Hypothalamus (tissue), 51 donors: ENCODE measurements at places on chromosomes 2 and 18.

GRCh38 chr2:32825291-32825712 is 121.5 kb upstream of the LTBP1 start:
- peak; percentile 10 for DNase-seq

GRCh38 chr18:23859466-23860336 is 154.9 kb upstream of the TTC39C start:
- DNase-seq, result no peak

DNA sequence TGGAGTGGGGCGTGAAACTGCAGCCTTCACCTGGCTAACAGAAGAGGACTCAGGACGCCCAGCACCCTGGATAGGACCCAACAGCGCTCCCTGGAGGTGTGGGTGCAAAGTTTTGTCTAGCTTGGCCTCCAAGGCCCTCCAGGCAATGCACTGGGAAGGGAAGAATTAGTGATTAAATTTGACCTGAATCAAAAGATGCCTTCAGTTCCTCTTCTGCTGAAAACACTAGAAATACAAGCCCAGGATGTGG is 779 bp upstream of the TRIB2 start:
- peak; percentile 41 for DNase-seq

DNA sequence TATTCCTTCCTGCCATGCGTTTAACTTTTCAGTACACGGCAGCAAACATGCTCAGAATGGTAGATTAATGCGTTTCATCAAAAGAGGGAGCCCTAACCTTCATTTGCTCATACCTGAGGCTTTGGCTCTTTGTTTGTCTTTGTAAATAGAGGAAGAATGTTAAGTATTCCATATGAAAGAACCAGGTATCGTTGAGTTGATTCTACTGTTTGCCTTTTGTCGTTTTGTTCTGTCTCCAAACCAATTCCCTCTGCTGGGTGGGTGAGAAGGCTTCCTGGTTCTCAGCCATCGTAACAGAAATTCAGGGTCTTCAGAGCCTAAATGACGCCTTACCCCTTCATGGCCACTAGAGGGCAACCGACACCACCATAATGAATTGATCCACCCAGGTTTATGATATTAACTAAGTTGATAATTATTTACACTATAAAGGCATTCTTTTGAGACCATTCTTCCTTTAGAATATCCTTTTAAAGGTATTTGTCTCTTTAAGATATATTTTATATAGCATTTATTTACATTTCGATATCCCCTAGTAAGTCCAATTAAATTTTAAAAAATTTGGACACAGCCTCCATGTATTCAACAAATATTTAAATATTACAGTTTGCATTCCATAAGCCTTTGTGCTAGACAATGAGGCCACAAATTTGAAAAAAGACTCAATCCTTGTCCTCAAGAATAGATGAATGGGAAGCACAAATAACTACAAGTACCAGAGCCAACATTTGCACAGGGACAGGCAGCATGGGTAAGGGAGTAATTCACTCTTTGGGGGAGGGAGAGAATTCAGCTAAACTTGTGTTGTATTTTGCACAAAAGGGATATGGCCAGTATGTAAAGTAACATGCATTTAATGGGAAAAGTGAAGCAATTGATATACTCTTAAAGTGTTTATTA is 48.1 kb downstream of the TIMM21 start:
- DNase-seq, result no peak

GRCh38 chr2:206408323-206409320 is 34.7 kb upstream of the ADAM23 start:
- no peak for DNase-seq

DNA sequence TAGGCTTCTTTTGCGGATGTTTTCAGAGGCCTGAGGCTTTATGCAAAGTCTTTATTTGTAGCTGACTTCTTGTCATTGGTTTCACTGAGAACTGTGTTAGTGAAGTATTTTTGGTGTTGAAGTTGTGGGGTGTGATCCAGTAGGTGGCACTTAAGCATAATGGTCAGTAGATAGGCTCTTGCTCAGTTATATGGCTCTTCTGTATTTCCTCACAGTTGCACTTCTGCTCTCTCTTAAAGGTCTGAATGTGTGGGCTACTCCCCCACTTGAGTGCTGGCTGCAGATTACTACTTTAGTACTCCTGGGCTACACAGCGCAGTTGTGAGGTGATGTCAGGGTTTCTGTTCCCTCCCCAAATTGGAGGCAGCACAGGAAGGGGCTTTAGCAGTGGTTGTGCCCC is 133.8 kb upstream of the SCN7A start:
- no peak for DNase-seq

DNA sequence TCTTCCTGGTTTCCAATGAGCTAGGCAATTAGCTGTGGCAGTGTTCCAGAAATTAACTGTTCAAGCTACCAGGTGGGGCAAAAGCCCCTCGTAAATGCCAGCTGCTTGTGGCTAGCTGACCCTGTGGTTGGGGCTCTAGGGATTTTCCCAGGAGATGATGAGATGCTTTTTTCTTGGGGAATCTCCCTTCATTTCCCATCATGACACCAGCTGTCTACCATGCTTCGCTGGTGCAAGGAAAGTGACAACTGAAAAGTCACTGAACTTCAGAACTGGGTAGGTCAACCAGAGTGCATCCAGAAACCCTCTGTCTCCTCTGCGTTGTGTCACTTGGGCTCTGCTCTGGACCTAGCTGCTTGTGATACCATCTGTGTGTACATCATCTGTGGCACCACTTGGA is 386.5 kb upstream of the DCC start:
- no peak for DNase-seq

- no peak for DNase-seq
Measured at GRCh38 chr2:207871911-207872310, 102.2 kb upstream of the FZD5 start.

- no peak for DNase-seq
Measured at GRCh38 chr2:190535586-190535985, 1.1 kb upstream of the NEMP2 start.

- no peak for DNase-seq
Measured at GRCh38 chr18:54209471-54210180, 14.8 kb downstream of the MBD2 start.

- DNase-seq, result no peak
Measured at GRCh38 chr18:55982992-55983391, 395.0 kb upstream of the TCF4 start.
